GOT3 (cell line): ENCODE measurements at places on chromosomes 12 and 14.

DNA sequence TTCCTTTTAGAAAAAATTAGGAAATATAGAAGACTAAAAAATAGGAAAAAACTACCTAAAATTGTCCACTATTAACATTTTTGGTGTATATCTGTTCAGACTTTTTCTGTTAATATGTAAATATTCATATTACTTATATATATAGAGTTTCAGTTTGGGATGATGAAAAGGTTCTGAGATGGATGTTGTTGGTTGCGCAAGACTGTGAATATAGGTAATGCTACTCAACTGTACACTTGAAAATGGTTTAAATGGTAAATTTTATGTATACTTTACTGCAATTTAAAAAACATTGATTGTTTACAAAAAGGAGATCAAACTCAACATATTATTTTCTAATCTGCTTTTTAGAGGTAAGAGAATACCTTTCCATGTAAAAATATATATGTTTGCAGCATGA lies 200.9 kb downstream of the RAD51B start:
- DNase-seq: no peak

DNA sequence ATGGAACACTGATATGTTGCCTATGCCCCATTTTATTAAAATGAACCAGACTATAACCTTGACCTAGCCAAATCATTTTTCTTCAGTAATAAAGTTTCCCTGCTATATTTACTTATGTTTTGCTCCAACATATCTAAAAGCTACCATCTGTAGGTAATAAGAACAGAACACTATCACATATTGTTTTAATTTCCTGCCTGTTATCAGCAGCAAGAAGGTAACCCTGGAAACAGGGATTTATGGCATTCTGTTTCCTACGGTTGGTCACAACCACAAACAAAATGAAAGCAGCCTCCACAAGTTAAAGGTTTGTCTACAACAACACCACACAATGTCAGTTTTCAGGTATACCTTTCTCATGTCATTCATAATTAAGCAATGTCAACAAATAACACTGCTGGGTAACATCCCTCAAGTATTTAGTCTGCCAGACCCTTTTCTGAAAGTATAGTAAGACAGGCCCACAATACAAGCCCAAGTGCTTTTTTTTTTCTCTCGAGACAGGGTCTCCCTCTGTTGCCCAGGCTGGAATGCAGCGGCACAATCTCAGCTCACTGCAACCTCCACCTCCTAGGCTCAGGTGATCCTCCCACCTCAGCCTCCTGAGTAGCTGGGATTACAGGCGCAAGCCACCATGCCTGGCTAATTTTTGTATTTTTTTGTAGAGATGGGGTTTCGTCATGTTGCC lies 25.5 kb downstream of the GCH1 start:
- DNase-seq: no peak

- no peak for DNase-seq
Measured at GRCh38 chr12:108457006-108457733, 57.9 kb upstream of the FICD start.

GRCh38 chr12:111156304-111156703 lies 212.6 kb downstream of the PHETA1 start:
- DNase-seq: no peak

- DNase-seq: no peak
Measured at GRCh38 chr12:16324272-16324671, 23.2 kb upstream of the MGST1 start.

- DNase-seq: no peak
Measured at GRCh38 chr12:131894981-131895639, 688 bp downstream of the ULK1 start.

- DNase-seq: no peak
Measured at GRCh38 chr14:76986231-76986565, 42.3 kb downstream of the IRF2BPL start.

- no peak for DNase-seq
Measured at GRCh38 chr12:79532907-79533288, 157.9 kb downstream of the PAWR start.

DNA sequence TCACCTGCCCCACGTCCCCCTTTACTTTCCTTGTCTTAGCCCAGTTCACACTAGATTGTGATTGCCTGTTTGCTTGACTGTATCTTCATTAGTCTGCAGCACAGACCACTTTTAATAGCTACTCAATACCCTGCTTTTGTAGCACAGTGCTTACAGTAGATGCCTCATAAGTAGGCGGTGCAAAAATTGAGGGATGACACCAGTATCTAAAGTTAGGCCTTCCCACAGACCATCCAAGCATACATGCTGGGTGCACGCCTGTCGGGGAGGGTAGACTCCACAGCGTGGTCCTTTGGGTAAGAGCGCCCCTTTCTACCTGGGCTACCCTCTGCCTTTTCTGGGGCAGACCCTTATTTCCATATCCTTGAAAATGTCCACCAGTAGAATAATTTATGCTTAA lies 140.8 kb downstream of the GCH1 start:
- no peak for DNase-seq

DNA sequence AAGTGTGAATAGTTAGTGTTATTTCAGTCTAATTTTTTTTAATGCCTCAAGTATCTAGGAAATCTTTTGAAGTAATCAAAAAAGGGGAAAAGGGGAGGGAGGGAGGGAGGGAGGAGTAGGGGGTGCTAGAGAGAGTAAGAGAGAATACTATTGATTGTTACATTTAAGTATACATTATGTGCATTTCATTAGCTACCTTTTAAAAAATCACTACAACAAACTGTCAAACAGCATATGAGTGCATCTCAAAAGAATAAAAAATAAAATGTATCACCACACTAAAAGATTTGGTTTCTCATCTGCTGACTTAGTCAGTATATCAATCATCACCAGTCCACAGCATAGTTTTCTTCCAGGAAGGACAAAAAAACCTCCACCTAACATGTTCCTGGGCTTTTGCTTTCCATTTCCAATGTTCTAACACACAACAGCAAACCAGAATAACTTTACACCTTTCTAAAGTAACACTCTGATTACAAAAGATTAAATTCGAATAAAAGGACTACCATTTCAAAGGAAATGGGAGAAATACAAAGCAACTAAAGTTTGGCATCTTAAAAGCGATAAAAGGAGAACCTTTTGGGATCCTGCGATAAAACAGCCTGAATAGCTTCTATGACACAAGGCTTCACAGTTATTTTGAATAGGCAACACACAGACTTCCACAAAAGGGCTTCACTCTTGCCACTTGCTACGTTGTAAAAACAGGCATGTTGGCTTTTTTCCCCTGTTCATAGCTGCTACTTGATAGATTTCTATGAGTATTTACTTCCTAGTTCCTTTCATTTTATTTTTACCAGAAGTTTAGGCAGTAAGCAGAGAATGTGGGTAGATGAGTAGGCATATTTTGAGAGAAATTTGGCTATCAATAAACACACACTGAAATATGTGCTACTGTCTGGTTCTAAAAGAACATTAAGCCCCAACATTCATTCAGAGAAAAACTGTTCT lies 160.9 kb downstream of the EPS8 start:
- no peak for DNase-seq

DNA sequence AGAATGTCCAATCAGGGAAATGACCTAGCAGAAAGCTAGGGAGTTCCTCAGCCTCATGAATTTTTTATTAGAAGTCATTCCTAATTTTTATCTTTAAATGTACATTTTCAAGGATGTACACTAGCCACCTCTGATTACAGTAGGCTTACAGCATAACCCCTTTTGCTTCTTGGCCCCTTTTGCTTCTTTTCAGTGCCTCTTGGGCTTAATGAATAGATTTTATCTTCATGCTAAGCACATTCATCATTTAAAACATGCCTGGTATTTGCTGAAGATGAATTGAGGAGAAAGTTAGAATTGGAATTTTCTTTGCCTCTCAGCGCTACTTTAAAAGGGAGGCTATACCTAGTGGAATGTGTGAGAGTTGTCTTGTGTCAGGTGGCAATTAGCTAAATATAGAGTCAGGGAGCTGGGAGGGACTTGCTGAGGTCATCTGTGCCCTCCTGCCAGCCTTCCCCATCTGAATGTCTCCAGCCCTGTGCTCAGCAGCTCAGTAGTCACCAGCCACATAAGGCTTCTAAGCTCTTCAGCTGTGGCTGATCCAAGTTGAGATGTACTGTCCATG lies 132.1 kb downstream of the SAMD4A start:
- no peak for DNase-seq

DNA sequence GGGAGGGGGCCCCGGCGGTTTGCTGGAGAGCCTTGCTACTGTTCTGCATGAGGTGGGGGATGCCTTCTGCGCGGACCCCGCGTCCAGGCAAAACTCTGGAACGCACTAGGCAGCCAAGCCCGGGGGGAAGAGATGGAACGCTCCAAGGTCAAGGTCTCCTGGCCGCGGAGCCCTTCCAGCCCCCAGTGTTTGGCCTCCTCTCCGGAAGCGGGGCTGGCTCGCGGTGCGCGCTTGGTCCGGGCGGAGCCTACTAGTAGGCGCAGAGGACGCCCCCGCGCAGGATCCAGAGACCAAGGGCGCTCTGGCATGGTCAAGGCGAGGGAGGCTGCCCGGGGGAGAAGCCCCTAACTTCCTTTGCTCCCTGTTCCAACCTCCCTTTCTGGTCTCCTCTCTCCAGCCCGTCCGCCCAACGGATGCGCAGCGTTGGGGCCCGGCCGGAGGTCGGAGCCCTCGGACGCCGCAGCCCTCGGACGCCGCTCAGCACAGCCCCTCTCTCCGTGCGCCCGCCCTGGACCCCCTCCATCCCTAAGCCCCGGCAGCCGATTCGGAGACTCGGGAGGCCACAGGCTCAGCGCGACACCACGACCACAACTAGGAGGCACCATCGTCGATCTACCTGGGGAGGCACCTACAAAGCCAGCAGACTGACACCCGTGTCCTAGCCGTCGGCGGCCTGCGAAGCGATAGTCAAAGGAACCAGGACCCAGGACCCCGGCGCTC lies 669 bp upstream of the KCNK13 start:
- DNase-seq: no peak

DNA sequence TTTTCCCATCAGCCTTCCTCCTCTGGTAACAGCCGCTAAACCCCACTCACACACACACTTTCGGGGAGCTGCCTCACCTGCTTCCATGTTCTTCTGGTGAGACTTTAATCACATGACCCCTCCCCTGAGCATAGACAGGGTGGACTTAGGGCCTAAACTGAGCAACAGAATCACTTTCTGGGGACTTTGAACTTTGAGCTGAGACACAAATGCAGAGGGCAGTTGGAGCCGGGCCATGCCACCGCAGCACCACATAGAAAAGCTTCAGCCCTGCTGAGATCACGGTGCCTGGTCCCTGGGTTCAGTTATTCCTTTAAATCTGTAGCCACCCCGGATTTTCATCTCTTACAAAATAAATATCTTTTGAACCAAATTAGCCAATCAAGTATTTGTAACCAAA lies 18.4 kb upstream of the MAP3K9 start:
- DNase-seq: no peak

- DNase-seq: no peak
Measured at GRCh38 chr14:93319958-93320357, 12.9 kb downstream of the BTBD7 start.

DNA sequence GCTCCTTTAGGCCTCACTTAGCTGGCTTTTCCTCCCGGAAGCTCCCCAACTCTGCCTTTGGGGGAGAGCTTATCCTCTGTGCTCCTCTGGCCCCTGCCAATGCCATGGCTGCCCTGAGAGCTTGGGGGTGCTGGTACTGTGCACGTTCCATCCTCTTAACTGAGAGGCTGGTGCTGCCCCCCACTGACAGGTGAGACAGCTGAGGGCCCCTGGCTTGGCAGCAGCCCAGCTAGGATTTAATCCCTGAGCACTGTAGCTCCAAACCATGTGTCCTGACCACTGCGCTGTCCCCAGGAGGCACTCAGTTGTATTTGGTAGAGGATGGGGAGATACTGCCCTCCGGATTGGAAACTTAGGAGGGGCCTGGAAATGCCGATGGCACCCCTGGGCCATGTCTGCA lies 46.1 kb downstream of the UBE3B start:
- no peak for DNase-seq

DNA sequence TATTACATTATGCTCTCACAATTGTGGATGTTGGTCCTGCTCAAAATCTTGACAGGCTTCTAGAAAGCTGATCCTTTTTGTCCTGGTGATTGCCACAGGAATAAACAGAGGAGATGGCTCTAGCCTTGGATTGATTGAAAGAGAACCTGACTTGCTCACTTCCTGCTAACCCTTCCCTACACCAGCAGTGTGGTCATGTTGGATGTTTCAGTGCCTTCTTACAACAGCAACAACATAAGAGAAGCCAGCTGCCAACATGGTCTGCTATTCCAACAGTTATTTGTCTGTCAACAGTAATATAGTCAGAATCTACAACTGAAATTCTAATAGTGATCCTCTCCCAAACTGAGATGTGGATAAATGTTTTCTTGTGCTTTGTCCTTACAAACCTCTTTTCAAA lies 311.6 kb upstream of the DIO2 start:
- no peak for DNase-seq

DNA sequence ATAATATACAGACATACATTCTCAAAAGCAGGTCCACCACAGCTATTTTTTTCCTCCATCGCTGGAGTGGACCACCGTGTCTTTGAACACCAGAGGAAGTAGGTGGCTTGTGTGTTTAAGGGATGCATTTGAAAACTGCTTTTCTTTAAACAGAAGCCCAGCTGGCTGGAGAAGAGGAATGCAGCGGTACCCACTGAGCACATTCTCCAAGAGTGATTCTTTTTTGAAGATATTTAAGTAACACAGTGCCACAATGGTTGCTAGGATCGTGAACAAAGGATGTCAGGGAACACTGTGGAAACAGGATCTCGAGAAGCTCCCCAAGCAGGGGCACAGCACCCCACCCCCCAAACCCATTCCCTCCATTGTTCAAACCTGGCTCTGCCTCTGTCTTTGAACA lies 286.6 kb upstream of the PWP1 start:
- DNase-seq: no peak

- DNase-seq: no peak
Measured at GRCh38 chr12:109331301-109331952, 16.3 kb upstream of the MYO1H start.
